NCI-H1694 treated with DMSO at 0.1 percent for 48 hours (cell line): ENCODE measurements at places on chromosomes 4 and X.

- no peak for DNase-seq
Observed at GRCh38 chr4:81498551-81499099, 26.9 kb upstream of the RASGEF1B start.

DNA sequence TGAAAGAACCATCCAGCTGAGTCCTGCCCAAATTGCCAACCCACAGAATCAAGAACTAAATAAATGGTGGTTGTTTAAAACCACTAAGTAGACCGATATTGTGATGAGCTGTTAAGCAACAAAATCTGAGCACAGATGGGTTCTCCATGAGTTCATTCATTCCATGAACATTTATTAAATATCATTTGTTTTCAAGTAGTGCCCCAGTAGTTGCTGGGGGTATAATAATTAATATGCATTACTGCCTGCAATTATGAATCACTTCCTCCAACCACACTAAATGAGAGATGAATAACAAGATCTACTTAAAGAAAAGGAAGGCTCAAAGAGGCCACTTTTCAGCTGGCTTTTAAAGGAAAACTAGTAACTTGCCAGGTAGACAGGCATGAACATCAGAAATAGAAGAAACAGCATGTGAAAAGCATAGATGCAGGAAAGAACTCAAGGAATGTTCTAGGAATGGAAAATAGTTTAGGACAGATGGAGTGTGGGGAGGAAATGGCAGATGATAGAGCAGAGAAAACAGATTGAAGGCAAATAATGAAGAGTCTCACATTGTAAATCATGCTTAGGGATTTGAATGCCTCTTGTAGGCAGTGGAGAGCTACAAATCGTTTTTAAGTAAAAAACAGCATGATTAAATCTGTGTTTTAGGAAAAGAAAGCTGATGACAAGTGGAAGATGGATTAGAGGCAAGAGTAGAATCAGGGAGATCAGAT is 641.7 kb upstream of the DIPK2B start:
- DNase-seq: no peak

DNA sequence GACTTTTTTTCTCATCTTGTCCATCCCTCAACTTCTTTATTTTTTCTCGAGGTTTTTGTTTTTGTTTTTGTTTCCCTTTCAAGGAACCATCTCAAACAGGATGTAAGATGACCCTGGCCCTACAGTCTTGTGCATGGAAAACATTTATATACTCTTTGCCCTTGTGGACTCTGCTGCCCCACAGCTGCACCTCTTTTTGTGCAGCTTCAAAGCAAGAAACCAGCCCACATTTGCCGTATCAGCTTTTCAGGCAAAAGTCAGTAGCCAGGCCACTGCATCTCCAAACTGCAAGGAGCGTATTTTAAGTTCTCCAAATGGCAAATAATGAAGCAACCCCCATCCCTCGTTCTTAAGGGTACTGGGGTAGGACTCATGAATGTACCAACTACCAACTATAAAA is 756.5 kb downstream of the C4orf33 start:
- DNase-seq: no peak

DNA sequence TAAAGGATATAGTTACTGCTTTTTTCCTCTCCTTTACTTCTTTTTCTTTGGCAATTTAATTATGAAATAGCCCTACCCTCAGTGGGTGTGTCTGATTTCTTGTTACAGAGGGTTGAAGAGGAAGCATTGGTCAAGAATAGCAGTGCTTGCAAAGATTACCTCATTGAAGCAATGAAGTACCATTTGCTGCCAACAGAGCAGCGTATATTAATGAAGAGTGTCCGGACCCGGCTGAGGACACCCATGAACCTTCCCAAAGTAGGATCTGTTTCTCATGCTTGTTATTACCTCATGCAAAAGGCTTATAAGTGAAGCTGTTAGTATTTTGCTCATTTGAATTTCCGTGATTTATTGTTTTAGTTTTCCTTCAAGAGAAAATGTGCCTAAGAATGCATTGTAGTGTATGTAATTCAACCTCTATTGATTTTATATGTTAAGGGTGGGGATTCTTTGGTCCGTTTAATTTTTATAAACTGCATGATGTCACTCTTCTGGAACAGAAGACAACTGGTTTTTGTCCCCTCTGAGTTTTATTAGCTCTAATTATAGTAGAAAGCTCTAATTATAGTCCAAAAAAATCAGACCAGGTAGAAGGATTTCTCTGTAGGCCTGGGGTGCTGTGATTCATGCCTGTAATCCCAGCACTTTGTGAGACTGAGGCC is 27.9 kb upstream of the MSMO1 start:
- no peak for DNase-seq

DNA sequence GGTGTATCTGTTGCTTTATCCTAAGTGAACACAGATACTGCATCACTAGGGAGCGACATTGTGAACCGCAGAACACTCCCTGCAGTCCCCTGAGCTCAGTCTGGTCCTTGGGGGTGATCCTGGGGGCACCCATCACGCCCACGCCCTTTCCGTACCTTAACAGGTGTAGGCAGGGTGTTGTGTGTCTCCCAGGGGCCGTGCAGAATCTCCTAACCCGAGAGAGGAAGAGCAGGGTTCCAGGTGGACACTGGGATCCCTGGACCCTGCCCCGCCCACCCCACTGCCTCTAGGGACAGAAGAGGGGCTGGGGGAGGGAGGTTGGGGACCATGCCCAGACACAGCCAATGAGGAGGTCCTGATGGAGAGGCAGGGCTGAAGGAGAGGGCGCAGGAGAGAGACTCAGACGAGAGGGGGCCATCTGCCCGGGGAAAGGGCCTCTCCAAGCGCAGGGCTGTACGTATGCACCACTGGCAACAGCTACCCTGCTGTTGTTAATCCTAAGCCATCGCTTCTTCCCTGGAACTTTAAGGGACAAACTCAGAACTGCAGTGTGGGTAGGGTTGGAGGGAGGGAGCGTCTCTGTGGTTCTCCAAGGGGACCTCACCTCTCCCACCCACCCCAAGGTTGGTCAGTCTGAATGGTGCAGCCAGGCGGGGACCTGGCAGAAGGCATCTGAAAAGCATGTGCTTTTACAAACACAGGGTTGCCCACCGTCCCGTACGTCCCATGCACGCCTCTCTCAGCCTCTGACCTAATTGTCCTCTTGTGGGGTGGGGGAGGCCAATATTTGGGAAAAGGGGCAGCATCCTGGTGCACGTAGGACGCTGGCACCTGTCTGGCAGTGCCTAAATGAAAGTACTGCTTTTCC is 2.5 kb downstream of the P2RY8 start:
- DNase-seq: no peak

DNA sequence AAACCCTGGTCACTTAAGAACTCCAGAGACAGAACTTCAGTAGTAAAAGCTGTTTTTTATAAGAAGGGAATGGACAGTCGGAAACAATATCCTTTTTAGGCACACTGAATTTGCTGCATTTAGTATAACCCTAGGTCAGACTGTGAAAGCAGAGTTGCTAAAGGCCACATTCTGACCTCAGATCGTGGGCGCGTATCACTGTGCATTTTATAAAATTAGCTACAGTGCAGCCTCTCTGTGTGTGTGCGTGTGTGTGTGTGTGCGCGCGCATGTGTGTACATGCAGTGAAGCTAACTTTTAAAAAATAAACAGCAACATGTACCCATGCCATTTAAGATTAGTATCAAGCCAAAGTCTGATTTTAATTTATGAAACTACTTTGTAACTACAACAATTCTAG is 8.0 kb downstream of the ZNF827 start:
- no peak for DNase-seq

DNA sequence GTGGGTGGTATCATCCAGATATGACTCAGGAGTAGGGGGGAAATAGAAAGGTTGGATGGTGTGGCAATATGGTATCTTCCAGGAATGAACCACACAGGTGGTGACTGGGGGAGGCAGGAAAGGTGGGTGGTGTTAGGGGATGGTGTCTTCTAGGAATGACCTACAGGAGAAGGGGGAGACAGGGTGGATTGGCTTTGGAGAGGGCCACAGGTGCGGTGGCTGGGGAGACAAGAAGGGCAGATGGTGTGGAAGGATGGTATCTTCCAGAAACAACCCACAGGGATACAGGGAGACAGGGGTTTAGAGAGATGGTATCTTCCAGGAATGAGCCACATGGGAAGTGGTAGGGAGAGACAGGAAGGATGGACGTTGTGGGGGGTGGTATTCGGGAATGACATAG is 64.0 kb downstream of the MAOA start:
- DNase-seq: no peak

- no peak for DNase-seq
Observed at GRCh38 chrX:32678487-32678886, 532.9 kb downstream of the DMD start.

- DNase-seq: no peak
Observed at GRCh38 chr4:184369871-184370270, 104.5 kb downstream of the IRF2 start.

DNA sequence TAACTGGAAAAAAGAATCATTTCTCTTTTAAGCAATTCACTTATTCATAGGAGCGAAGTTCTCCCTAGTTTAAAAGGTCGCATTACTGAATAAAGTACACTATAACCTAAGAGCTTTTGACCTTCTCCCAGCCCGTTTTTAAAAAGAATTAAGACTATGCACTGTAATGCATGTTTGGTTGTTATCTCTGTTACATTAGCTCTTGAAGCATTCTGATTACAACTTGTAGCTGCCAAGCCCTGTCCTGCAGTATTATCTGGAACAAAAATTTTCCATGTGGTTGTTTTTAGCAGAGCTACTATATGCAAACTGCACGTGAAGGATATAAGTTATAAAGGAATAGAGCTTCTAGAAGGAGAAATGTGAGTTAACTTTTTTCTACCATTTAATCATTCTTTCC is 8.1 kb downstream of the GAB1 start:
- no peak for DNase-seq

DNA sequence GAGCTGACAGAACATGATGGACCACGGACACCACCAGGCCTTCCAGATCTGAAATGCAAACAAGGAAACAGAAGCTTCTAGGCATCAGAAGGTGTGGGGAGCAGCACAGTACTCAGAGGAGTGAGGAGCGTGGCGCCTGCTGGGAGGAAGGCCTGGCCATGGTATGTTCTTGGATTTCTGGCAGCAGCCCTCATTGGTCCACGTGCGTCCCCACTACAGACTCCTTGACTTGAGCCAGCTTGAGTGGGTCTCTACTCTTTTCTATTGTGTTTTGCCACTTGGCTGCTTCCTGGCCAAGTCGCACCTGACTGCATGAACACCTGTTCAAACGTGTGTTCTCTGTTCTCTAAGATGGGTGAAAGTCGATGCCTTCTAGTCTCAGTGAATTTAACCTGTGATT is 18.0 kb downstream of the ZNF275 start:
- DNase-seq: no peak

- DNase-seq: no peak
Observed at GRCh38 chrX:100593581-100593980, 8.8 kb downstream of the TNMD start.

- DNase-seq: no peak
Observed at GRCh38 chrX:136193771-136194170, 46.4 kb downstream of the FHL1 start.

GRCh38 chr4:1212546-1213335 is 36.2 kb downstream of the CTBP1 start:
- DNase-seq: no peak

DNA sequence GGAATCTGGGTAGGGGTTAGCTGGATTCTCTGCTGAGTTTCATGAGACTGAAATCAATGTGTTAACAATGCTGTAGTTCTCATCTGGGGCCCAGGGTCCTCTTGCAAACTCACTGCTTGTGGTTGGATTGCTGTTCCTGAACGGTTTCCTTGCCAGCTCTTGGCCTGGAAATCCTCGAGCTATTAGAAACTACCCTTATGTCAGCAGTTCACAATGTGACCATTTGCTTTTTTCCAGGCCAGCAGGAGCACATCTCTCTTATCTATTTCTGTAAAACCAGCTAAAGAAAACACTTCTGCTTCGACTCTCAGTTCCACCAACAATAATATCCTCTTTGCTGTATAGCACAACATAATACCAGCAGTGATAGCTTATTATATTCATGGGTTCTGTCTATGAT is 140.1 kb upstream of the TRAM1L1 start:
- no peak for DNase-seq

GRCh38 chrX:30874851-30875250 is 14.2 kb downstream of the TAB3 start:
- no peak for DNase-seq

GRCh38 chrX:51456246-51456645 is 40.1 kb downstream of the NUDT11 start:
- DNase-seq: no peak

DNA sequence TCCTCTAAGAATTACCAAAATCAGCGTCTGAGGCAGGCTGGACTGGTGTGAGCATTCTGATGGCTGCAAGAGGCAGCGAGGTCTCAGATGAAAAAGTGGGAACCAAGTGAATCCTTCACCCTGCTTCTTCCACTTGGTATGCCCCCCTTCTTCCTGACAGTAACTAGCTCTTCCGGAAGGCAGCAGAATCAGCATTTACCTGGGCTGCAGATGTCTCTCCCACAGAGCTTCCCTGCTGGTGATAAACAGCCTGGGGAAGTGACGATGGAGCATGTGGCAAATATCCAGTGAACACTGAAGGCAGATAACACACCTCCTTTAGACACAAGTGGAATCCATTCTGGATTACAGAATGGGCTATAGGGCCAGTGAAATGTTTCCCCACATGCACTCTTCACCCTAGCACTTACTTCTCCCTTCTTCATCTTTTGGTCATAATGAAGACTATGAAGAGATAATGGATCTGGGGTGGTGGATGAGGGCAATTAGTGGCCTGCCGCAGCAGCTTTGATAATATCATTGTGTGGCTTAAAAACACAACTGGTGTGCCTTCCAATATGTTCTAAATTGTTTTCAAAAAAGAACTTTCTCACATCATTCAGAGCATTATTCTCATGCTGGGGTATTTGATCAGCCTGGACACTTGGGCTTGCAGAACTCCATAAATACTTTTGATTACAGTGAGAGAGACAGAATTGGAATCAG is 60.8 kb upstream of the TBC1D9 start:
- no peak for DNase-seq

- no peak for DNase-seq
Observed at GRCh38 chr4:80183250-80184052, 13.9 kb upstream of the PRDM8 start.

- DNase-seq: peak; percentile 87
Observed at GRCh38 chrX:111680988-111681779, at the start of gene ALG13. Gene ALG13 (plus strand): TSS chrX:111681170. CDS start chrX:111681219, 49 bp downstream.

GRCh38 chr4:140743194-140743931 is 12.8 kb downstream of the TBC1D9 start:
- no peak for DNase-seq

GRCh38 chr4:182215148-182215547 is 28.1 kb upstream of the TENM3 start:
- no peak for DNase-seq

GRCh38 chr4:132065940-132066495 is 1083.1 kb upstream of the PCDH10 start:
- no peak for DNase-seq

DNA sequence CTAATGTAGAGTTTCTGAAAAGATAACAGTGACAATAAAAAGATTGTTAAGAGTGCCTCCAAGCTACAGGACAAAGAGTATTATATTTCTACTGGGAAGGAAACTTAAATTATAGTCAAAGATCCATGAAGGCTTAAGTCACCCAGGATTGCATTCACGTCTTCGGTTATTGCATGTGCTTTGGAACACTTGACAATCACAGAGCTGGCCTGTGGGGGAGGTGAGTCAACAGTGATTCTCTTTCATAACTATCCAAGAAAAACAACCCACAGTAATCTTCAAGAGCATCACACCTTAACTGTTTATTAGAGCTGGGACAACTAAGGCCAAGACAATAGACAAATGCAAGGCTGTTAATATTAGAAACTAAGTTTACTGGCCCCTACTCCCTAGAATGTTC is 40.3 kb downstream of the PDGFC start:
- DNase-seq: no peak

- DNase-seq: no peak
Observed at GRCh38 chr4:91025241-91026148, 898.3 kb downstream of the CCSER1 start.
